ENCODE measurements at places on chromosomes 16 and 17.

GRCh38 chr16:25270577-25270976 lies 12.9 kb upstream of the ZKSCAN2 start:
- no peak for DNase-seq

GRCh38 chr17:9700136-9700535 lies 54.8 kb downstream of the USP43 start:
- no peak for DNase-seq

DNA sequence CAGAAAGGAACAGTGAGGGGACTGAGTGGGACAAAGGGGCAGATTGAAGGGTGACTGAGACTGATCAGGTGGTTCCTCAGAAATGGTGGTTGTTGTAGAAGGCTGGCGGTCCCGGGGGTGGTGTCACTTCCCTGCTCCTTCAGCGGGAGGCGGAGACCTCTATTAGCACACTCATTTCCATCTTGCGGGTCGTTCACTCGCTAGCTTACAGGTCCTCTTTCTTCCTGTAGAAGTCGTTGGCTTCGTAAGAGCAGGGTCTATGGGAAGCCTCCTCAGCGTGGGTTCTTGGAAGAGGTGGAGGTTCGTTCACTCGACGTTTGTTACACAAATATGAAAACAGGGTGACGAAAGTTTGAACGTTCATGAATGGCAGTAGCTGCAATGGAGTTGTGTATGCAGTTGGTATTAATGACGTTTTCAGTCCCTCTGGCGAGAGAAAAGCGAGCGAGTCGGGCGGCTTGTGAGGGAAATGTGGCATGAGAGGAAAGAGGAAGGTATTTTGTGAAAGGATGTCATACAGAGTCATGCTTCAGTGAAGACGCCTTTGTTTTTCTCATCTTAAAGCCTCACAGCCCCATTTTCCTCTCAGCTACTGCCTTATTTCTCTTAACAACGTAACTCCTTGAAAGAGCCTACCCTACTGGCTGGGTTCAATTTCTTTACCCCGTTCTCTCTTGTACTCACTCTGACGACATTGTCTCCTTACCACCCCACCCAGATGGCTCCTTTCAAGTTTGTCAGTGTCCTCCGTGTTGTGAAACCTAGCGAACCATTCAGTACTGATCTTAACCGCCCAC lies 667 bp downstream of the EFCAB13 start:
- DNase-seq: no peak

GRCh38 chr17:62725791-62726249 lies 82.3 kb downstream of the MARCHF10 start:
- DNase-seq: no peak

DNA sequence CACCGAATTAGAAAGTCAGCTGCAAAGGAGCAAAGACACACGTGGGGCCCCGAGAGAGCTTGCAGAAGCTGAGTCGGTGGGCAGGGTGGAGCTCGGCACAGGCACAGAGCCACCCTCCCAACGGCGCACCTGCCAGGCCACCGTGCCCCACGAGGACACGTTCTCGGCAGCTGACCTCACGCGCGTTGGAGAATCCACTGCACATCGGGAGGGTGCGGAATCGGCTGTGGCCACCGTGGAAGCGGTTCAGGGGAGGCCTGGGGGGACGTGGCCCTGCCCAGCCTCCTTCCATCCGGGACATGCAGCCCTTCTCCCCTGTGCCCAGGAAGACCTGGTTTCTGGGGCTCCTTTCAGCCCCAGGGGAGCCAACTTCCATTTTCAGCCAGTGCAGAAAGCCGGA lies 20.9 kb upstream of the ZFPM1 start:
- DNase-seq: no peak

DNA sequence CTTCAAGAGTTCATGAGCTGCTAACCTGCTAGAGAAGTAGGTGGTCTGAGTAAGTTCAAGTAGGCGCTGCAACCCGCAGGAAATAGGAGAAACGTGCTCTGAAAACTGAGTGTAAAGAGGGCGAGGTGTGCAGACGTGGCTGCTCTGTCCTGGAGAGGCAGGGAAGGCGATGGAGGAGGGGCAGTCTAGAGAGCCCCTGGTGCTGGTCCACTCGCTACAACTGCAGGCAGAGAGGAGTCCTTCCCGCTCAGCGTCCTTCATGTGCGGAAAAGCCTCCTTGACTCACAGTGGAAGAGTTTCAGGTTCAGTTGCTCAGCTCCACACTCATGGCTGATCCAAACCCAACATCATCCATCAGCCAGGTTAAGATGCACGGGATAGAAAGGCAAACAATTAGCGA lies 12.1 kb downstream of the ABCA3 start:
- no peak for DNase-seq

- DNase-seq: no peak
These were observed 930.4 kb upstream of the CDH8 start for GRCh38 chr16:62966626-62967025.

DNA sequence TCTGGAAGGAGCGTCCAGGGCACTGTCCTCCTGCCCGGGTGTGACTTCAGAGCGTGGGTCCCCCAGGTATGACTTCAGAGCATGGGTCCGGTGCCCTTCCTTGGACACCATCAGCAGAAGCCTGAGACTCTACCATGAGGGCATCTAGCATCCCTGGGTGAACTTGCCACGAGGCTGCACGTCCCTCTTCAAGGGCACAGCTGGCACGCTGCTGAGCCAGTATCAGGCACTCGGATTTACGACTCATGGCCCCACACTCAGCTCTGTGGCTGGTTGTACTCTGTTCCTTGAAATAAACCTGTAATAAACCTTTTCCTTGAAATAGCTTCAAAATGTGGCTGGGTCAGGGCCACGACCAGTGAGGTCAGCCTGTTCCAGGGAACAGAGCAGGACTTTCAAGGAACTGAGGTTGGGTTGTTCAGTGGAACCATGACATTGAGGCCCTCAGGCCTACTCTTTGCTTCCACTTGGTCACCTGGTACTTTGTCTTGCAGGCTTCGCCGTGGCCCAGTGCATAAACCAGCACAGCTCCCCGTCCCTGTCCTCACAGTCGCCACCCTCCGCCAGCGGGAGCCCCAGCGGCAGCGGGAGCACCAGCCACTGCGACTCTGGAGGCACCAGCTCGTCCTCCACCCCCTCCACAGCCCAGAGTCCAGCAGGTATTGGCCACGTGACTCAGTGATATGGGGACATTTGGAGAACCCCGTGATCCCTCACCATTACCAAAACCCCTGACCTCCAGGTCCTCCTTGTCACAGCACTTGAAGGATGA lies 89.9 kb downstream of the SOCS1 start:
- no peak for DNase-seq

DNA sequence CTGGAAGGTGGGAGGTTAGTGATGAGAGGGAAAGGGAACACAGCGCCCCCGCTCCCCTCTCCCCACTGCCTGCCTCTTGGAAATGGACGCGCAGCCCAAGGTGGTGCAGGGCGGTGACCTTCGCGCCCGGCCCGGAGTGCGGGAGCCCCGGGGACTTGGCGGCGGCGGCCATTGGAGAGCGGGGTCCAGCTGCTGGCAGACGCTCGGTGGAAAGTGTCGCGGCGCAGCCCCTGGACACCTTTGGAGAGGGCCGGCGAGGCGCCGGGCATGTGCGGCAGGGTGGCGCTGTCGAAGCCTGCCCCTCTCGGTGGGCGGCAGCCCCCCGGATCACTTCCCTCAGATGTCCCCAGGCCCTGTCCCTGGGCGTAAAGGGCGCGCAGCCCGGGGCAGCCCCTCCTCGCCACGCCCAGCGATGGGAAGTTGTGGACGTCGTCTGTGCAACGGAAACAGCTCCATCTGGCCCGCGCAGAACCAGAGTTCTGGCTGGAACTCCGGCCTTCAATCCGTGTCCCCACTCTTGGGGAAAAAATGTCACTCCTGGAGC lies 16.7 kb downstream of the SALL1 start:
- DNase-seq: no peak

- DNase-seq: no peak
These were observed 331.8 kb downstream of the TMEM114 start for GRCh38 chr16:8258523-8258922.

DNA sequence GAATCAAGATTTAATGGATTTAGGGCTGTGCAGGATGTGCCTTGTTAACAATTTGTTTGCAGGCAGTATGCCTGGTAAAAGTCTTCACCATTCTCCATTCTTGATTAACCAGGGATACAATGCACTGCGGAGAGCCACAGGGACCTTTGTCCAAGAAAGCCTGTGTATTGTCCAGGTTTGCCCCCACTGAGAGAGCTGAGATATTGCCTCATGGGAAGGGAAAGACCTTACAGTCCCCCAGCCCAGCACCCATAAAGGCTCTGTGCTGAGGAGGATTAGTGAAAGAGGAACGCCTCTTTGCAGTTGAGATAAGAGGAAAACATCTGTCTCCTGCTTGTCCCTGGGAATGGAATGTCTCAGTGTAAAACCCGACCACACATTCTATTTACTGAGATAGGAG lies 2169.6 kb downstream of the TP53TG3F start:
- DNase-seq: no peak

- no peak for DNase-seq
These were observed 40.5 kb downstream of the DHRS7B start for GRCh38 chr17:21167303-21167702.

- DNase-seq: peak; percentile 77
These were observed 222.4 kb upstream of the AXIN2 start for GRCh38 chr17:65783845-65784334.

- DNase-seq: no peak
These were observed 3.9 kb upstream of the KCNJ16 start for GRCh38 chr17:70071127-70071526.

DNA sequence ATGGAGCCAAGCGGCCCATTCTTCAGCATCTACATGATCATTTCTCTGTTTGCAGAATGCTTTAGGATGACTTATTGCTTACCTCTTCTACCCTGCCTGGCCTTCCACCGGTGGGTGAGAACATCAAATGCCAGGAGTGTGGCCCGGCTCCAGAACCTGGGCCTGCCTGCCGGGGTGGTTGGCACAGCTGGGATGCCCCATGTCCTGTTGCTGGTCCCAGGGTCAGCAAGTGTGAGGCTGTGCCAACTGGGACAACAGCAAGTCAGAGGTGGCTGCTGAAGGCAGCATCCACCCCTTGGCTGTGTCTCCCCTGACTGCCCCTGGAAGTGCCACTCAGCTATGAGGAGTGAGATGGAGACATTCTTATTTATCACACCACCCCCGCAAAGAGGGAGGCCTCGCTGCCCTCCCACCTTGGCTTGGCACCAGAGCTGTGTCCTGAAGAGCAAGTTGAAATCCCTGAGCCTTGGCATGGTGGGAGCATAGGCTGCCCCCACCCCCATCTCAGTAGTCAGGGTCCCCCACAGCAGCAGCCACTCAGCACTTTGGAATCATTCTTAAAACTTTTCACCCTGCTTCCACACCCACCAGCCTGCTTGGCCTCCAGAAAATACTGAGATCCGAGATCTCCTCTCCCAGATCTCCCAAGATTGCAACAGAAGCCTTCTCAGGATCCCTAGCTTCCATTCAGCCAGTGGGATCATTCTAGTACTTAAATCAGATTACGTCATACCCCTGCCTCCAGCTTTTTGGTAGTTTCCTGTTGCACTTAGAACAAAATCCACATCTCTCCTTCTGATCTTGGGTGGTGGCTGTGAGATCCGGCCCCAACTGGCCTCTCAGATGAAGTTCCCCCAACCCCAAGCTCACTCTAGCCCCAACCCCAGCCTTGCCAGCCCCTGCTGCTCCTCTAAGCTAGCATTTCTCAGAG lies 127.5 kb downstream of the SOCS1 start:
- no peak for DNase-seq

- no peak for DNase-seq
These were observed 253.7 kb upstream of the HSBP1 start for GRCh38 chr16:83554096-83554495.

DNA sequence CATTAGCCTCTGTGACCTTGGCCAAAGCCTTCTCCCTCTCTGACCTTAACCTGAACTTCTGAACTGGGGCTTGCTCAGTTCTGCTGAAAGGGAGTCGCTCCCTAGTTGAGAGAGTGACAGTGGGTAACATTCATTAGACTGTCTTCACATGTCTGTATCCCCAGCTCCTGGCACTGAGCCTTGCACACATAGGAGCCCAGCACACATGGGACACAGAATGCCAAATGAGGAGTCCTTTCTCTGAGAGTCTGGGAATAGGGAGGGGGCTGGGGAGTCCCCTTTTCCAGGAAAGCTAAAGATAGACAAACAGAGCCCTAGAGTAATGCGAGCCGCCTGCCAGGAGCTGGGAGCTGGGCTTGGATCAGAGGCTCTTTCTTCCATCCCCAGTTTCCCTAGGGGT lies 2.5 kb downstream of the TAC4 start:
- DNase-seq: no peak

DNA sequence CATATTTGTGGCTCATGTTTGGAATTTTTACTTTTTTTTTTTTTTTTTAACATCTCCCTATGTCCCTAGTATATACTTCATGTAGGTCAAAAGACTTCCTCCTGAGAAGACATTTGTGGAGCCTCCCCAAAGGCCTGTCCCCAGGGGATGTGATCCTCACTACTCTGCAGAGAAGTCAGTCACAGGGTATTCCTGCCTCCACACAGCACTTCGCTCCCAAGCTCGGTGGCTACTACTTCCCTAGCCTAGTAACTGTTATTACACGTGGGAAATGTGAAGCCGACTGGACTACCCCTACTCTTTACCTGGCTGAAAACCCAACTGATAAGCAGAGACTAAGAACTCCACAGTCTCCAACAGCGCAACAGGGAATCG lies 116.8 kb downstream of the HIC1 start:
- no peak for DNase-seq

DNA sequence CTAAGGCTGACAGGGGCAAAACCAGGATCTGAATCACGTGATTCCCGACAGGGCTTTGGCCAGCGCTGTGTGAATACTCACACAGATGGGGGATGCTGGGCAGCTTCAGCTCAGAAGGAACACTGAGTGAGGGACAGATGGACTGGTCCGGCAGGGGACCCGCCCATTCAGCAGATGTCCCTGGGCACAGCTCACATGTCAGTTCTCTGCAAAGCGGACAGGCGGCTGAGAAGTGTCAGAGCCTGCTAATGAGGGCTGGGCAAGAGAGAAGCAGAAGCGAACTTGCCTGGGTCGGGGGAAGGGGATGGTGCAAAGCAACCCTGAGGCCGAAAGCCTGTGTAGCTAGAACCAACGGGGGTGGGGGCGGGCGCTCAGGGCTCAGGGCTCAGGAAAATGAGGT lies 11.9 kb upstream of the GLIS2 start:
- no peak for DNase-seq

DNA sequence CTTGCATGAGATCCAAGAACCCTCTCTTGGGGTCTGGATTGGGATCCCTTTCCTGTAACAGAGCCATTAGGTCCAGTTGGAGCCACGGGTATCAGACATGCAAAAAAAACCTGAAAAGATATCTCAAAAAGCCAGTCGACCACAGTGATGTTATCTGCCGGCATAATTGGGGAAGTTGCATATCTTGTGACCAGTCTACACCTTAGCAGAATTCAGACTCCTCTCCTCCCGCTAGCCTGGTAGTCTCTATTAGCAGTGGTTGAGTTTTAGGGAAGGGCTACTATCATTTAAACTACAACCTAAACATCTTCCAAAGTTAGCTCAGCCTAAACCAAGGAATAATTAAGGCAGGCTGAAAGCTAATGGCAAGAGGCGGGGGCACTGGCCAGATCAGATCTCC lies 16.2 kb upstream of the PSMD7 start:
- no peak for DNase-seq

- DNase-seq: no peak
These were observed 8.0 kb downstream of the FAM171A2 start for GRCh38 chr17:44355642-44356099.

- DNase-seq: no peak
These were observed 70.9 kb upstream of the SALL1 start for GRCh38 chr16:51222016-51222415.

Measured in AG04450 (cell line).